Brain microvascular endothelial cell (primary cell): ENCODE measurements at places on chromosomes 1 and 21.

DNA sequence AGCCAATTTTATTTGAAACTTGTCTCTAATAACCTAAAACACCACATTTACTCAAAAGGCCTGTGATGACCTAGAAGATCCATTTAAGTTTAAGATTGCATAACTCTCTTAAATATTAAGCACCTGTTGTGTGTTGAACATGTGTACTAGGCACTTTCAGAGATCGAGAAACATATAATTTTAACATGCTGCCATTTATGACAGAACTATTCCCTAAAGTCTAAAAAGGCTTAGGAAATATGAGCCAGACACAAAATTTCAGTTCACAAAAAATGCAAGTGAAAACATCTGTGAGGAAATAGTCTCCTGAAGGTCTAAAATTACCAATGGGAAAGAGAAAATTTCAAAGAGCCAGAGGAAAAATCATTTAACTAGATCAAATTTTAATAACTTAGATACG lies 37.7 kb downstream of the CEP170 start:
- DNase-seq: no peak

DNA sequence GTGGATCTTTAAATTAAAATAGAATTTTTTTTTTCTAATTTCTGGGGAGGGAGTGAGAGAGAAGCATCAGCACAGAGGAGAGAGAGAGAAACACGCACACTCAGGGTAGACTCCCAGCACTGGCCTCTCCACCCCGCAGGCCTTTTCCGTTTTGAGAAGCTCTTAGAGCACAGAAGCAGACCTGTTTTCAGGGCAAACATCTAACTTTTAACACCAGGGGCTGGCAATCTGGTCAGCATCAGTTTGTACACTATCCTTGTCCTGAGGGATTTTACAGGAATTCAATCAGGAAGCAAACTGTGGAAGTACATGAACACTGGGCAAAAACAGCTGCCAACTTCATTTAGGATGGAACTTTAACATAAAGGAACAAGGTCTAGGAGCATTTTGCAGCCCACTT lies 117.9 kb upstream of the ESRRG start:
- DNase-seq: no peak

DNA sequence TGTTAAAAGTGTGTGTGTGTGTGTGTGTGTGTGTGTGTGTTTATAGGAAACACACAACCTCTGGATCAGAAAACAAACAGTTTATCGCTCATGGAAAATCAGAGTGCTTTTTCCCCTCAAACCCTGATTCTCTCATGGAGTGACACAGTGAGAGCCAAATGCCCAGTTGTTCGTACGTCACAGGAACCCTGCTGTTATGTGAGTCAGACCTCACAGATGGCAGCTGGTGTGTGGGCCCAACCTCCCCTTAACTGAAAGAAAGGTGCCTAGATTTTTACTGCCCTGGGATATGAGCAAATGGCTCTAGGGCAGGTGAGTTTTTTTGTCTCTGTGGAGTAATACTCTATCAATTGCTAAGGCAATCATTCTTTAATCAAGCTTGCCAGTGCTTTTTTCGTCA lies 1788.1 kb downstream of the BRINP3 start:
- DNase-seq: peak; percentile 24

DNA sequence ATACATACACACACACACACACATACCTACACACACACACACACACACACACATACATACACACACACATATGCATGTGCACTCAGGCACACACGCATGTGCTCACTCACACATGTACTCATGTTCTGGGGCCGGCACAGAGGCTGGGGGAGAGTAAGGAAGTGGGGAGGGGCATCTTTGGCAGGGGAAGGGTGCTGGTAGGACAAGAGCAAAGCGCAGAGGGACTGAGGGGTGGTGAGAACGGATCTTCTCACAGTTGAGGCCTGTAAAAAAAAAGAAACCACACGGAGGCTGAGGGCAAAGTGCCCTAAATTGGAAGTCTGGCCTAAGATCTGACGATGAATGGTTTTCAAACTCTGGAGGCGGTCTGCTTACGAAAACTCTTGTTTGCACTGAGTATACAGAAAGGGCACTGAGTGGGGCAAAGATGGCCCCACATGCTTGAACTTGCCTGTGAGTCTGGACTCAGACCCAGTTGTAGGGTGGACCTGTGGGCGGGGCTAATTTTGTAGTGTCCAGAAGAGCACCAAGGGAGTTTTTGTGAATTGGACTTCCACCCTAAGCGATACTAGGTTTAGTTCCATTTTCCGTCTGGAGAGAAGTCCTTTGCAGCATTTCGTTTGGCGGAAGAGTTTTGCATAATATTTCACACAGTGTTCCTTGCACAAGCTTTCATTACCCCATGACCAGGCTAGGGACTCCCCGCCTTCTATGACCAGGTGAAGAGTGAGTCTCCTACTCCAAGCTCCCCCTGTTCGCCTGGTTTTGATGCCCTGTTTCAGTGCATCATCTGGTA lies 79.3 kb upstream of the LYST start:
- DNase-seq: no peak

DNA sequence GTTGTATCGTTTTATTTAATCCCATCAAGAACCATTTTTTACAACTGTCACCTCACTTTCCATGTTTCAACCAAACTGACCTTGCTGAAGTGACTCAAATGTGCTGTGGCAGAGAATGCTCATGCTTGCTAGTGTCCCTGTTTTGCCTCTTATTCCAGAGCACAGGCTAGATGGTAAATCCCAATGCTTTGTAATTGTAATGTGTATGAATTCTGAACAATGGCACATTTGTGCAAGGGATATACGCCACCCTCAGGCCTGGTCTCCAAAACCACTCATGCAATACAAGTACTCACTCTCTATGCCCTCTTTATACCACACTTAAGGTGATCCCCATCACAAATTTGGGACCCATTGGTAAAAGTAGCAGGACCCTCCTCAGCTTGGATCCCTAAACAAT lies 313.6 kb downstream of the HHIPL2 start:
- DNase-seq: no peak

GRCh38 chr1:204711947-204712701 lies 26.6 kb upstream of the LRRN2 start:
- no peak for DNase-seq

GRCh38 chr1:60984062-60984799 lies 98.1 kb upstream of the NFIA start:
- DNase-seq: peak; percentile 58

GRCh38 chr1:230964896-230965295 lies 13.8 kb downstream of the TTC13 start:
- no peak for DNase-seq

GRCh38 chr1:53949023-53949990 lies 3.2 kb downstream of the LRRC42 start:
- DNase-seq: no peak

- peak; percentile 4 for DNase-seq
These were observed 61.2 kb downstream of the CRP start for GRCh38 chr1:159653201-159653600.

DNA sequence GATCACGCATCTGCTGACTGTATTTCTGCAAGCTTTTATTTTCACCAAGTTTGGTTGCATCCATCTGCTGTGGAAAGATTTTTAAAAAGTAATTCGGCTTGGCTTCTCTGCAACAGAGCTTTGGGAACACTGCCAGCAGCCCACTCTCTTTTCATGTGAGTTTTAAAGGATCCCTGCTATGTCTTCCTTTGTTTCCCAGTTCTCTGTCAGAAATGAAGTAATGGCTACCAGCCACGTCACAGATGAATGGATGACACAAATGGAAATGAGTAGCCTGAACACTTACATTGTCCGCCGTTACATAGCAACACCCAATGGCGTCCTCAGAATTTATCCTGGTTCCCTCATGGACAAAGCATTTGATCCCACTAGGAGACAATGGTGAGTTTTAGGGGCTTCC lies 80.6 kb upstream of the RAVER2 start:
- no peak for DNase-seq

GRCh38 chr1:28257736-28258135 lies 1.6 kb upstream of the SESN2 start:
- DNase-seq: no peak

DNA sequence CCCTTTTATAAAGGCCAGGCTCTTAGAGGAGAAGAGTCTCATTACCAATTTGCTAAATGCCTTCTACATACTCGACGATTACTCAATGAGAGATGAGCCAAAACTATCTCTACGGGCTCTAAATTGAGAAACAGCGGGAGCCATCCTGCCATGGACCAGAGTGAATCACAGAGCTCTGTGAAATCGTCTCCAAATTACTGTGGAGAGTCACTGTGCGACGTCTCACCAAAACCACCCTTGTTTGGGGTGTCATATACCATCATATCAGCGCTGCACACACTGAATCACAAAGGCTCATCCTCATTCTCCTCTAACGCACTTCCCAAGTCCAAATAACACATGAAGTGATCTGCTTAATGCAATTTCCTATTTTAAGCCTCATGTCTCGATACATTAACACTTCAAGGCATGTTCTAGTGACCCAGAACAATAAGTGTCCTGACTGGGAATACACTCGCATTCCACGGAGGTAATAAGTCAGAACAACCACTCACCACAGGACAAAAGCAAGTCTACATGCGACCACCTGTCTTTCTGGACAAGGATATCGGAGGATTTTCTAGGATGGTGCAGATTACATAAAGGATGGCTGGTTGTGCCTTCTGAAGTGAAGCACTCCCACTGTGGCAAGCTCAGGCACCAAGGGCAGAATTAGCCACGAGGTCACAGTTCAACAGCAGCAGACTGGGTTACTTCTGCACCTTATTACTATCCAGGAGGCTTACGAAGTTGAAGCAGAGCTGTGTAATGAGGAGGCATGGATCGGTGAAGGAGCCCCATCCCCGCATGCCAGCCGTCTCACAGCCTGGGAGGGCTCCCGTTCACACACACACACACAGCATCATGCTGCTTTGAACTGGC lies 44.3 kb downstream of the NID1 start:
- DNase-seq: no peak

DNA sequence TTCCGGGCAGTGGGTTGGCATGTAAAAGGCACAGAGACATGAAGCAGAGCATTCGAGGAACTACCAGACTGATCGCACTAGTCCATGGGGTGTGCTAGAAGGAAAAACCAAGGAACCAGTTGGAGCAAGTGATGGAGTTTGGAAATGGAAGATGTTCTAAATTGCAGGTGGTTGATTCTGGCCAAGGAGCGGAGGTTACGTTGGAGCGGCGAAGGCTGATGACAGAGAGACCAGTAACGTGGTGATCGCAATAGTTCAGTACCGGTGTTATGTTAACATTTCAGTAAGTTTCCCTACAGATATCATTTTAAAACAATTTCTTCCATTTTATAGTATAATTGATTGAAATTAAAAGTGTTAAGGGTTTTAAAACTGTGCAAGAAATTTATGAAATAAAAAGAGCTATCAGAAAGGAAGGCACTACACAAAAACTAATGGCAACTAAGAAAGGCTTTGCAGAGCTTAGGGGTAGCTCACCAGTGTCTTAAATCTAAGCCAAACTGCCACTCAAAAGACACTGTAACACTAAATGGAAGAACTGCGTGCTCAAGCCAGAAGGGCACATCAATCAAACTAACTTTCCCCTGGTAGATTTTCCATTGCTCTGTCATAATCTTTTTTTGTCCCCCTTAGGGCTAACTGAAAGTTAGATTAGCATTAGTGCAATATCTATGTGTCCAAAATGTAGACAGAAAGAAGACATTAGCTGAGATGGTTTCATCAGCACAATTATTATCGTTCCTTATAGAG lies 11.3 kb upstream of the HEATR1 start:
- no peak for DNase-seq

DNA sequence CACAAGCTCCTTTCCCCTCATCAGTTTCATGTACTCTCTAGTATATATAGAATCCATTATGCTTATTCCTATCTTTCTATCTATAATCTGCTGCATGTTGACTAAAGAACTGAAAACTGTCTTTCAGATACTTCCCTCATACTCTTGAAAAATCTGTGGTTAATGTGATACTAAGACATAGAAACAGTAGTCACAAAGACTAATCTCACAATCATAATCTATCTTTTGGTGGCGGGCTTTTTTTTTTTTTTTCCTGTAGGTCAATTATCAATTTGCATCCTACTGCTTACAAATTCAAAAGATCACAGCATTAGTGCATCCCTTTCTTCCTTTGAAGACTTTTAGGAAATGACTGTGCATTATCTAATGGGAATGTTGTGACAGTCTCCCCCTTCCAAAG lies 4.7 kb downstream of the UBR4 start:
- DNase-seq: no peak

- peak; percentile 20 for DNase-seq
These were observed 3.8 kb downstream of the ARV1 start for GRCh38 chr1:230982696-230983095.

DNA sequence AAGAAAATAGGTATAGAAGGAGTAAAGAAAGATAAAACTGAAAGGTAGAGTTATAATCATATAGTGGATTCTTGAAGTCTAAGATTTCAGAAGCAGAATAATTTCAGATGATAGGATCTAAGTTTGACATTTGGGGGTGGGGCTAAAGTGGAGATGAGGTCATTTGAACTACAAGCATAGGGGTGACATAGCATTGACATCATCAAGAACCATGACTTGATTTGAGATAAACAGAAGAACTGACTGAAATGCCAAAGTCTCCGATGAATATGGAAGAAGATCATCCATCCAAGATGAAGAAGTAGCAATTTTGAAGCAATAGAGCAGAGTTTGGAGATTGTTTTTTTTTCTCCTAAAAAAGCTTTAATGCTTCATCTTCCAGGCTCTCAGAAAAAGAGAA lies 122.3 kb downstream of the MACF1 start:
- DNase-seq: no peak

- peak; percentile 80 for DNase-seq
These were observed 51.7 kb upstream of the ACADM start for GRCh38 chr1:75672528-75673393.

DNA sequence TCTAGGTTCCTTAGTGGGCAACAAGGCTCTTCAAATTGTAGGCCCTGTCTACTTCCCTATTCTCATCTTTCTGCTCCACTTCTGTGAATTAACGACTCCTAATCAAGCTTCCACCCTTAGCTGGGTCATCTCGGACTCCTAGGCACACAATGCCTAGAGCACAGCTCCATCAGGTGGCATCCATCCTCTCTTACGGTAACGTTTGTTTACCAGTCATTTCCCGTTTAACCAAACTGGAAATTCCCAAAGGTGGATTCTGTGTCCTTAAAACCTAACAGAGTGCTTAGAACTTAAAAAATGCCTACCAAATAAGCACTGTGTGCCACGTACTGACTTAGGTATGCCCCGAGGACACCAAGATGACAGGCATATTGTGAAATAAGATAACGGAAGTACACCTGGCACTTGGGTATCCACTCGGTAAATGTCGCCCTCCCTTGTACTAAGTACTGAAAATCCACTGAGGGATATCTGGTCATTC lies 1.5 kb downstream of the PARP1 start:
- no peak for DNase-seq

- no peak for DNase-seq
These were observed 308.3 kb upstream of the AJAP1 start for GRCh38 chr1:4346131-4346530.

DNA sequence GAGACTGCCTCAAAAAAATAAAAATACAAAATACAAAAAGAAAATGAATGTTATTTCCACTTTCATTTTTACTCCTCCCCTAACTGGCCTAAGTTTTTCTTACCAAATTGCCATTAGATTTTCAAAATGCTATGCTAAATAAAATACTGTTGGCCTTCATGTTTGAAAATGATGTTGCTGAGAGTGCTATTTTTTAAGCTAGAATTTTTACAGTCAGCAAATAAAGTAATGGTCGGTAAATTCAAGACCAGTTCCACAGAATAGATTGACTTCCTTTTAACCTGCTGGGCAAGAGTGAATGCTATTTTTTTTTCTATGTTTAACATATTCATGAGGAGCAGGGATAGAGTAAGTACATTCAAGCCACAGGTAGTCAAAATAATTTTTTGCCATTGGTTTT lies 31.7 kb downstream of the ZNF281 start:
- DNase-seq: no peak
